ENCODE measurements at places on chromosomes 13 and 19.

GRCh38 chr13:92560883-92561282, 665.7 kb upstream of the GPC6 start:
- DNase-seq: peak; percentile 96

DNA sequence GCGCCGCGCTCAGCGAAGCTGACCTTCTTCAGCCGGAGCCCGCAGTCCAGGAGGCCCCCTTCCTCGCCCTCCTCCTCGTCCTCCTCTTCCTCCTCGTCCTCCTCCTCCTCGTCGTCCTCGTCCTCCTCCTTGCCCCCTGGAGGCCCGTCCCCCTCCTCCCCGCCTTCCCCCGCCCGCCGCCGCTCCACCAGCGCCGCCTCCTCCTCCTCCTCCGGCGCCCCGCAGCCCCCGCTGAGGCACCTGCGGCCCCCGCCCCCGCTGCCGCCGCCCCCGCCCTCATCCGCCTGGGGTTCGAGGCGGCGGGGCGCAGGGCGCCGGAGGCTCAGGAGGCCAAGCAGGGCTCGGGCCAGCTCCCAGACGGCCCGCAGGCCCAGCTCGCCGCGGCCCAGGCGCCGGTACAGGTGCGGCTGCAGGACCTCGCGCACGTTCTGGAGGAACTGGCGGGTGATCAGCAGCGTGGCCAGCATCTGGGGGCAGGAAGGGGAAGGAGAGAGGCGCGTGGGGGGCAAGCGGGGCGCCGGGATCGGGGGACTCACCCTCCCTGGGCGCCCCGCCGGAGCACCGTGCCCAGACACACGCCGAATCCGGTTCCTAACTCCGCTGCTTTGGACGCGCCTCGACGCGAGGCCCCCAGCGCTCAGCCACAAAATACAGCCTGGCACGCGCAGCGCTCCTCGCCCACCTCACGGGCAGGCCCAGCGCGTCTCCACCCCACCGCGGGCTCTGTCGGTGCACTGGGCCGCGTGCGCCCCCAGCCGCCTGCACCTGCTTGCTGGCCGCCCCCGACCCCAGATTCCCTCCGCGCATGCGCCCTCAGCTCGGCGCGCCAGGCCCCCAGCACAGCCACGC, 5.9 kb downstream of the ANO8 start:
- DNase-seq: peak; percentile 77

GRCh38 chr19:15201374-15202023, 704 bp upstream of the NOTCH3 start:
- DNase-seq: no peak

DNA sequence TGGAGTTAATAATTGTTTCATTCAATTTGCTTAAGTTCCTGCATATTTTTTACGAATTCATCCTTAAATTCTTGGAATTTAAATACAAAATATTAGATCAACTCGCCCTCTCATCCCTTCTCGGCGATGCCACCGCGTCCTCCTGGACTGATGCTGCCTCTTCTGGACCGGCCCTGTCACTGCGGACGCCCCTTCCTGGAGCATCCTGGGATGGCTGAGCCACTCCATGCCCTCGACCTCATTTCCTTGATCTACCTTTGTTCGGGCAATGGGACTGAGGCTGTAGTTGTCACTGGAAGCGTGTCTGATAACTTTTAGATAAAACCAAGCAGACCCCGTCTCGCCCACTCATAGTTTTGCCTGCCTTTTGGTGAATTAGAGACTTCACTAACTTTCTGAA, 283.7 kb downstream of the TEX29 start:
- no peak for DNase-seq

DNA sequence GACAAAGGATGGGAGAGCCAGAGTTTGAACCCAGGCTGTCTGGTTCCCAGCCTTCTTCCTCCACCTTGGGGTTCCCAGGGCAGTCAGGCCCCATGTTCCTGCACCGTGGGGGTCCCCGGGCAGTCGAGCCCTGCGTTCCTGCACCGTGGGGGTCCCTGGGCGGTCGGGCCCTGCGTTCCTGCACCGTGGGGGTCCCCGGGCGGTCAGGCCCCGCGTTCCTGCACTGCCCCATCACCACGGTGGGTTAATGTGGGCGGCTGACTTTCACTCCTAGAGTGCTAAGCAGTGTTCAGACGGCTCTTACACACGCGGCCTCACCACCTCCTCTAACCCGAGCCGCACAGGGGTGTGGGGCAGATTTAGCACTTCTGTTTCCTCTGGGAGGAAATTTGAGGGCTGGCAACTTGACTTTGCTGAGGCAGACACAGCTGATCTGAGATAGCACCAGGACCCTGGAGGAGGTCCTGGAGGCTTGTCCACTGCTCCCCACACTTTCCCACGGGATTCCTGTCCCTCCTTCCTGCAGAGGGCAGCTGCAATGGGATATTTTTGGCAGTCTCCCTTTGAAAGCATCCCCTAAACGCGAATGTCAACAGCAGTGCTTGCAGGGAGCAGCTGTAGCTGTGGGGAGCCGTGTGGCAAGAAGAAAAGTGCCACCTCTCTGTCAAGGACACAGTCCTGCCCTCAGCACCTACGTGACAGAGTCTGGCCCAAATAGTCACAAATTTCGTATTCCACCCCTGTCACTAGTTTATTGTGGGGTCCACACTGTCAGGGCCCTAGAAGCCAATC, 239.4 kb downstream of the TEX29 start:
- DNase-seq: peak; percentile 60

- DNase-seq: peak; percentile 88
These were observed at the start of gene APLP1 for GRCh38 chr19:35868172-35868822. Gene APLP1, plus strand, starts transcription at chr19:35868574. Its CDS starts 63 bp downstream, at chr19:35868637.

DNA sequence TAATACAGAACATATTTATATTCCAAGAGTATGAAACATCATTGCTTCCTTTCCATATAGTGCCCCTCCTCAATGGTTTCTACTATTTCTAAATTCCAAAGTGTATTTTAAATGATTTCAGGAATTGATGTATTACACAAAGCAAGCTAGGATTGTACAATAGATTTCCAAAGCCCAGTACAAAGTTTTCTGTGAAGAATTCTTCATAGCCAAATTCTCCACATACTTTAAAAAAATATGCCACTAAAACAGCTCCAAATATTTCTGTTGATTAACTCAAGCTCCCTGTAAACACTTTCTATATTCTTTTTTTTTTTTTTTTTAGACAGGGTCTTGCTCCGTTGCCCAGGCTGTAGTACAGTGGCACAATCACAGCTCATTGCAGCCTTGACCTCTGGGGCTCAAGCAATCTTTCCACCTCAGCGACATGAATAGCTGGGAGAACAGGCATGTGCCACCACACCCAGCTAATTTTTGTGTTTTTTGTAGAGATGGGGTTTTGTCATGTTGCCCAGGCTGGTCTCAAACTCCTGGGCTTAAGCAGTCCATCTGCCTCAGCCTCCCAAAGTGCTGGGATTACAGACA, 50.6 kb downstream of the ELF1 start:
- DNase-seq: no peak

GRCh38 chr19:40256512-40256911, 28.6 kb downstream of the AKT2 start:
- no peak for DNase-seq

DNA sequence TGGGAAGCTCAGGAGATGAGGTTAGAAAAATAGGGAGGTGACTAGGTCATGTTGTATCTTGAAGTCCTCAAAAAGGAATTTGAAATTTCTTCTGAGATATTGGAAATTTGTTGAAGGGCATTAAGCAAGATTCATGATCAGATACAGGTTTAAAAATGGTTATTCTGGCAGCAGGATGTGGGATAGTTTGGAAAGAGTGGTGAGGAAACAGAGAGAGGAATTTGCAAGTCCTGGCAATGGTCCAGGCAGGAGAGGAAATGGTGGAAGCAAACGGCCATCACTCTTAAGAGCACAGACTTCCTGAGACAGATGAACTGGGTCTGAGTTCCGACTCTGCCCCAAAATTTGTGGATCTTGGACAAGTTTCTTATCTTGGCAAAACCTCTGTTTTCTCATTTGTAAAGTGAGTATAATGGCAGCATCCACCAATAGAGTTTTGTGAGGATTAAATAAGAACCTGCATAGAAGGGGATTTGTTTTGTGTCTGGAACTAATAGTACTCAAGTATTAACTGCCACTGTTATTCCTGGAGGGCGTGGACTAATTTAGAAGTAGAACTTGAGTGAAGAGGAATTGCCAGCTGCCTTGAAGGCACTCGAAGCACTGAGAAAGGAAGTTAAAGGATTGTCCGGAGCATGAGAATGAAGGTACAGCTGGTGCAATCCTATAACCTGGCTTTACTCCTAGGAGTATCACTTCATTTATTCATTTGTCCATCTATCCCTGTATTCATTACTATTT, 99.6 kb downstream of the CCNA1 start:
- DNase-seq: no peak

GRCh38 chr19:6224308-6224675, 55.5 kb downstream of the MLLT1 start:
- no peak for DNase-seq

GRCh38 chr13:111938741-111939665, 127.9 kb upstream of the SOX1 start:
- no peak for DNase-seq

GRCh38 chr13:66218583-66218982, 1011.6 kb downstream of the PCDH9 start:
- DNase-seq: peak; percentile 35

GRCh38 chr19:46610851-46611770, 10.0 kb downstream of the CALM3 start:
- DNase-seq: no peak

GRCh38 chr13:45508776-45509175, 44.0 kb downstream of the COG3 start:
- DNase-seq: peak; percentile 15

- no peak for DNase-seq
These were observed 1325.2 kb upstream of the PRR20A start for GRCh38 chr13:55815458-55816033.

GRCh38 chr19:13060233-13060963, 42.3 kb downstream of the LYL1 start:
- no peak for DNase-seq

GRCh38 chr13:98549006-98549727, 27.7 kb downstream of the STK24 start:
- no peak for DNase-seq

GRCh38 chr13:39263033-39263432, 224.8 kb downstream of the NHLRC3 start:
- DNase-seq: peak; percentile 67

- DNase-seq: peak; percentile 60
These were observed 38.6 kb downstream of the LIG4 start for GRCh38 chr13:108176685-108177274.

DNA sequence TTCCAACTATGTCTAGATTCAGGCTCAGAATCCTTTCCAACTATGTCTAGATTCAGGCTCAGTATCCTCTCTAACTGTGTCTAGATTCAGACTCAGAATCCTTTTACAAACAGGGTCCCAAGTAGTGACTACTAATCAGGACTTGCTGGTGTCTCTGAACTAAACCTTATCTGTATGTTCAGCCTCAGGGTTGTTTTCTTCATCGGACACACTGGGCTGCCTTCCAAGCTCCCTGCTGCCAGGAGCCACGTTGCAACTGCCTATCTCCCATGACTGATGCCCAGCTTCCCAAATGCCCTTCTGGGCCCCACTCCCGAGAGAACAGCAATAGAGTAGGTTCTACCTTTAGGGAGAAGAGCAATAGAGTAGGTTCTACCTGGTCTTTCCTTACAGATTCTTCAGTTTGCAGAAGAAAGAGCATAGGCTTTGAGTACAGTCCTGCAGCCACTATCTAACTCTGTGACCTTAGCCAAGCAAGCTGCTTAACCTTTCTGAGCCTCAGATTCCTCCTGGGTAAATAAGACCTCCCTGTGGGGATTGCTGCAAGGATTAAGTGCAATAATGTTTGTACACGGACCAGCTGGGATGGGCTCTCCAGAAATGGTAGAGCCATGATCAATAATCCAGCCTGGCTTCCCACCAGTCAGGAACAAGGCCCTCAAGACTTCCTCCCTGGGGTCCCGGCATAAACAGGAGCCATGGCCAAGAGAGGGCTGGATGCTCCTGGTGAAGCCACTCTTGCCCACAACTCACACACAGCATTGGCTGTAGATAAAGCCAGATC, 61.5 kb downstream of the ZIC5 start:
- peak; percentile 90 for DNase-seq

DNA sequence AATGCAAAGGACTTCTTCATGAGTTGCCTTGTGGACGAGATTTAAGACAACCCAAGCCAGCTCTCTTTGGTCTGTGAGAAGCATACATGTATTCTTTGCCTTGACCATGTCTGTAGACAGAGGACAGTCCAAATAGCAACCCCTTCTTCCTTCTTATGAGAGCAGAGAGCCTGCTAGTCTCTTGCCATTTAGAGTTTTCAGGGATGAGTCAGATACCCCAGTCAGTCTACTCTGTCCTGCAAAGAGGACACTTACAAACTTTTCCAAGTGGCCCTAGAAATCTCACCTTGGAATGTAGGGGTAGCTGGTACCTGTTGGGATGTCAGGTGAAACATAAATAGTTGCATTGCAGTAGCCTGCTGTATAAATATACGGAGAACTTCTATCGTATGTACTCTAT, 36.7 kb downstream of the DNAJC3 start:
- DNase-seq: no peak

- DNase-seq: peak; percentile 64
These were observed 371.4 kb downstream of the KCNRG start for GRCh38 chr13:50386541-50387050.

- peak; percentile 88 for DNase-seq
These were observed 760.7 kb upstream of the SLITRK6 start for GRCh38 chr13:86559901-86560300.

- no peak for DNase-seq
These were observed 6.9 kb downstream of the PAK4 start for GRCh38 chr19:39132344-39132969.

DNA sequence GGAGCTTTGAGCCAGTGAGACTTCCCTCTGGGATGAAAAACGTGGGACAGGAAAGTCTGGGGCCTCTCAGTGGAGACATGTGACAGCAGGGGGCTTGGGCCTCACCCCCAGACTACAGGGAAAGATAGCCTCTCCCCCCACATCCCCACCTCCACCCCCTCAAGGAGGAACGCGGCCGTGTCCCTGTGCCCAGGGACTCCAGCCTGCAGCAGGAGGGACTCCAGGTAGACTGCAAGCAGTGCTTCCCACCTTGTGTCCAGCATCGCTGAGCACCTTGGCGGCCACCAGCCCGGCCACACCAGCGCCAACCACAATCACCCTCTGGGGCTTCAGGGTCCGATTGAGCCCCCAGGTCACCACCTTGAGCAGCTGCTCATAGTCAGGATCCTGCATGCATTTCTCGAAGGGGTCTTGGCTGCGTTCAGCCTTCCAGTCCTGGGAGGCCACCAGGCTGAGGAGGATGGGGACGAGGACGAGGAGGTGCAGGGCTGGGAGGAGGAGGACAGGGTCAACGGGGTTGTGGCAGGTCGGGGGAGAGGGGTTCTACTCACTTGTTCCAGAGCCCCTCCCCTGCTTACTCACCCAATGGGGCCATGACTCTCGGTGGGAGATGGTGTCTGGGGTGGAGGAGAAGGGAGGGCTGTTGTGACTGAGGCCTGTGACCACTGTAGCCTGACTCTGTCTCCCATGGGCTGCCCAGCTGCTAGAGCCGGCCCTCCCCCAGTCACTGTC, 955 bp downstream of the IL4I1 start:
- no peak for DNase-seq

GRCh38 chr19:45470762-45471081, 2.9 kb downstream of the FOSB start:
- no peak for DNase-seq

- DNase-seq: no peak
These were observed 1250.7 kb downstream of the UQCRFS1 start for GRCh38 chr19:27962264-27962663.

- DNase-seq: no peak
These were observed 43.6 kb downstream of the PHF11 start for GRCh38 chr13:49539313-49539712.

All from NCI-H69 (cell line).